ENCODE measurements at places on chromosomes 1 and 21. TPM values are rescaled to one million over a fixed set of nuclear protein-coding genes. Genes with fewer than 3 reads are reported as not detected.

CALML6 gene
- not detected for total RNA-seq

CRYAA gene
- not detected for total RNA-seq

C1orf185 gene
- total RNA-seq: not detected

ARHGAP29 gene
- total RNA-seq: 35.1 TPM

TFF2 gene
- total RNA-seq: not detected

- H3K27me3 ChIP-seq: no peaks in the 10 kb centered on the region
- H3K4me1 ChIP-seq: no peaks in the 10 kb centered on the region
- H3K4me3 ChIP-seq: no peak overlapping the region
- H3K36me3 ChIP-seq: no peaks in the 10 kb centered on the region
- no peak overlapping the region for H3K27ac ChIP-seq
Measured at GRCh38 chr1:66012106-66012784, 219.6 kb downstream of the PDE4B start.

GRCh38 chr1:158813164-158813563, 18.0 kb upstream of the MNDA start:
- H3K4me3 ChIP-seq: no peak overlapping the region
- no peak overlapping the region for H3K27ac ChIP-seq
- H3K36me3 ChIP-seq: no peaks in the 10 kb centered on the region
- H3K4me1 ChIP-seq: no peaks in the 10 kb centered on the region
- no peak for DNase-seq

DNA sequence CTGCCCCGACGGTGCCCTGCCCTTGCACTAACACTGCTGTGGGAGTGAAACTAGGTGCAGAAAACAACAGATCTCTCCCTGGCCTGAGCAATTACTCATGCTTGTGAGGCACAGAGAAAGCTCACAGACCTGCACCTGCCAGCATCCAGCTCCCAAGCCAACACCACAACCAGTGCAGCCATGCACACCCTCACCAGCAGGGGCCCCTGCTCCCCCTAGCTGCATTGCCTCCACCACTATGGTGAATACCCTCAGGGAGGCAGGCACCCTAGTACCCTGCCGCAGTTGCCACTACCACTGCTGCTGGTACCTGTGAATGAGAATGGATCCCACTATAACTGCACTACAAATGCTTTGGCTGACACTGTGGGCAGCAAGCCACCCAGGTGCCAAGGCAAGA, 7.1 kb upstream of the DIRAS3 start:
- H3K27ac ChIP-seq: no peak overlapping the region
- no peak for DNase-seq
- no peaks in the 10 kb centered on the region for H3K36me3 ChIP-seq

- H3K36me3 ChIP-seq: no peaks in the 10 kb centered on the region
- no peak overlapping the region for H3K4me3 ChIP-seq
- no peak for DNase-seq
- H3K27ac ChIP-seq: no peak overlapping the region
- H3K27me3 ChIP-seq: no peaks in the 10 kb centered on the region
Measured at GRCh38 chr1:230498704-230499103, 72.6 kb upstream of the PGBD5 start.

DNA sequence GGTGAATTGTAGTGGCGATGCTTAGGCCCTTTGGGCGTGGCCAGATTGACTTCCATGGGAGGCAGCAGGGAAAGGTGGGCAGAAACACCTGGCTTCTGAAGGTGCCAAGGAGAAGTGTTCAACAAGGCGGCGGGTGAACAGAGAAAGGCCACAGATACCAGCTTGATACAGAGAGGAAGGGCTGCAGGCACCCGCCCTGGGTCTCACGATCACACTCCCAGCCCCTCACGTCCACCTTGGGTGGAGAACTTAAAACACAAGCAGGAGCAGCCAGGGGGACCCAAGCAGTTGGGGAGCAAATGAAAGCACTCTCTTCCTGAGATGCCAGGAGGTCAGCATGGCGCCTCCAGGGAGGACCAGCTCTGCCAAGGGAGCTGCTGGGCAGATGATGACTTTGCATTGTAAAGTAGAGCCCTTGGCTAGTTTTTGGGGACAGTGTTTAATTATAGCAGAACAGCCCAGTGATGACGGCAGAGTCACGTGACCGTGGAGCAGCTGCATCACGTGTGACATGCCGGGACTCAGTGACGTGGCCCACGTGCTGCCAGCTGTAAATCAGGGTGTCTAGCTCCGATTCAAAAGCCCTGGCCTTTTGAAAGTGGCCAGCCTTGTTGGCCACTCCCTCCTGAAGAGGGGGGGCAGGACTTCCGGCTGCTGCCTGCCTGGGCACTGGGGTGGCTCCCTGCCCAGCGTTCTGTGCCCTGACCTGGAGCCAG, 19.0 kb downstream of the SLC37A1 start:
- peaks cover 11% of the 10 kb centered on the region for H3K36me3 ChIP-seq
- no peaks in the 10 kb centered on the region for H3K27me3 ChIP-seq
- DNase-seq: peak; percentile 84
- H3K4me1 ChIP-seq: no peaks in the 10 kb centered on the region
- H3K4me3 ChIP-seq: no peak overlapping the region
- no peak overlapping the region for H3K27ac ChIP-seq

DNA sequence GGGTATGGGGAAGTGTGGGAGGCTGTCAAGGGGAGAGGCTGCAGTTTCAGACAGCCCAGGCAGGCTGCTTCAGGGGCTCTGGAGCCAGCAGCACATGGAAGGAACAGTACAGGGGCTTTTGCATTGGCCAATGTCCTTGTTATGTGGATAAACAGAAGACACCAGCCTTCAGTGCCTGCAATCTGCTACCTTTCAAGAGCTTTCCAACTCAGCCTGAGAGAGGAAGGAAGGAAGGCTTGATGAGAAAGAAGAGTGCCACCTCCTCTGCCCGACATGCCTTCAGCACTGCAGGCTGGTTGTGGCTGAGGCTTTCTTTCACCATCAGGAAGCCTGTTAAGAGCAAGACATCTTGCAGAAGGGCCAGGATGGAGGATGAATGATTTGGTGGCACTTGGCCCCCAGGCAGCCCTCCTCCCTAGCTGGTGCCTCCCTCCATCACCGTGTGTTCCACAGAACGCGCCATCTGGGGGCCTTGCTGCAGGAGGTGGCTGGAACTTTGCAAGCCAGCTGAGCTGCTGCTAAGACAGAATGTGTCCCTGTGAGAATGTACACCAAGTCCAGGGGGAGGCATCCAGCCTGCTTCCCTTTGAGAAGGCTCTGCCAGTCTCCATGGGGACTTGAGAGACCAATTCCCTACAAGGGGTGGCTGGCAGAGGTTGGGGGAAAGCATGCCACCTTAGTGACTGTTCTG, 372.4 kb upstream of the PROX1 start:
- H3K4me1 ChIP-seq: no peaks in the 10 kb centered on the region
- no peak for DNase-seq

DNA sequence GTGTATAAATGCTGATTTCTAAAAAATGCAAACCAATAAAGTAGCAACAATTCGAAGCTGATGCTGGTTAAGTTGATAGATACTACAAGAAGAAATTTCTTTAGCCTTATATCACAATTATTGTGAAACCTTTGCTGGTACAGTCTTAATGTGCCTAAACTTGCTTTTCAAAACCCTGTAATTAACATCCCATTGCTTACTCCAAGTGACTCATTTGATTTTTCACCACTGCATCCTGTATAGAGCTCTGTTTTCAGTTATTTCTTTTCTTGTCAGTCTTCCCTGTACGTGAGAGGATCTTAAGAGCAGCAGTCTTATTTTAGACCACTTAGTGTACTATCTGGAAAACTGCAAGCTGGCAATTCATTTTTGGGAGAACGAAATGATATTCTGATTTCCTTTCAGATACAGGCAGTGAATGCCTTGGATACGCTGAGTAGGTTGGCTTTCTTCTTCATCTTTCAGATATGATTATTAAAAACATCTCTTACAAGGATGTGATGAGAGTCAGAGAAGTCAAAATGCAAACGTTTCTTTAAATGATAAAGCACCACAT, 210.3 kb downstream of the KCTD3 start:
- no peak overlapping the region for H3K4me3 ChIP-seq
- no peak overlapping the region for H3K27ac ChIP-seq
- DNase-seq: no peak
- no peaks in the 10 kb centered on the region for H3K36me3 ChIP-seq

GRCh38 chr1:58739856-58740466, 40.1 kb upstream of the MYSM1 start:
- H3K4me1 ChIP-seq: no peaks in the 10 kb centered on the region
- H3K36me3 ChIP-seq: no peaks in the 10 kb centered on the region
- no peak overlapping the region for H3K4me3 ChIP-seq
- no peak overlapping the region for H3K27ac ChIP-seq
- no peaks in the 10 kb centered on the region for H3K27me3 ChIP-seq

GRCh38 chr1:24190983-24191461, 3.9 kb upstream of the IFNLR1 start:
- H3K36me3 ChIP-seq: no peaks in the 10 kb centered on the region
- DNase-seq: no peak
- no peaks in the 10 kb centered on the region for H3K27me3 ChIP-seq
- H3K4me1 ChIP-seq: peaks cover 6% of the 10 kb centered on the region
- no peak overlapping the region for H3K27ac ChIP-seq
- no peak overlapping the region for H3K4me3 ChIP-seq

GRCh38 chr1:194846488-194846887, 1660.1 kb upstream of the B3GALT2 start:
- no peak overlapping the region for H3K4me3 ChIP-seq
- DNase-seq: no peak
- no peaks in the 10 kb centered on the region for H3K27me3 ChIP-seq
- H3K4me1 ChIP-seq: no peaks in the 10 kb centered on the region
- H3K27ac ChIP-seq: no peak overlapping the region

DNA sequence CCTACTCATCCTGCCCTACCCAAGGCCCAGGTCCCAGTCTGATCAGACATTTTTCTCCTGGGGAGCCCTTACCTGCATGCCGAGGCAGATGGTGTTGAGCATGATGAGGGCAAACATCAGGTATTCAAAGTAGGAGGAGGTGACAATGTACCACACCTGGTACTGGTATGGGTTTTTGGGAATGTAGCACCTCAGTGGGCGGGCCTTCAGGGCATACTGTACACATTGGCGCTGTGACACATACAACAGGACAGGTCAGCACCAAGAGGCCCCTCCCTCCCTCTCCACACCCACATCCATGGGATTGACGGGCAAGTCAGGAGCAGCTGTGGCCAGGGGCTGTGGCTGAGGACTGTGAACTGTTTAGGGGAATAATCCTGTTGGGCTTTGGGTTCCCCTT, 37.1 kb upstream of the KIF21B start:
- H3K36me3 ChIP-seq: no peaks in the 10 kb centered on the region
- H3K27me3 ChIP-seq: no peaks in the 10 kb centered on the region
- H3K4me1 ChIP-seq: peaks cover 11% of the 10 kb centered on the region
- DNase-seq: no peak
- no peak overlapping the region for H3K27ac ChIP-seq

GRCh38 chr21:45406801-45407628, 2.0 kb downstream of the COL18A1 start:
- DNase-seq: no peak
- H3K4me1 ChIP-seq: peaks cover 41% of the 10 kb centered on the region
- peak overlapping the region; percentile 92 for H3K27ac ChIP-seq
- no peaks in the 10 kb centered on the region for H3K27me3 ChIP-seq

- no peak for DNase-seq
- H3K4me3 ChIP-seq: no peak overlapping the region
- H3K4me1 ChIP-seq: no peaks in the 10 kb centered on the region
Measured at GRCh38 chr1:89959719-89960118, 35.2 kb upstream of the ZNF326 start.

GRCh38 chr1:29746076-29746665, 509.8 kb downstream of the PTPRU start:
- H3K27ac ChIP-seq: no peak overlapping the region
- DNase-seq: peak; percentile 39
- H3K27me3 ChIP-seq: no peaks in the 10 kb centered on the region
- no peak overlapping the region for H3K4me3 ChIP-seq
- H3K4me1 ChIP-seq: no peaks in the 10 kb centered on the region

DNA sequence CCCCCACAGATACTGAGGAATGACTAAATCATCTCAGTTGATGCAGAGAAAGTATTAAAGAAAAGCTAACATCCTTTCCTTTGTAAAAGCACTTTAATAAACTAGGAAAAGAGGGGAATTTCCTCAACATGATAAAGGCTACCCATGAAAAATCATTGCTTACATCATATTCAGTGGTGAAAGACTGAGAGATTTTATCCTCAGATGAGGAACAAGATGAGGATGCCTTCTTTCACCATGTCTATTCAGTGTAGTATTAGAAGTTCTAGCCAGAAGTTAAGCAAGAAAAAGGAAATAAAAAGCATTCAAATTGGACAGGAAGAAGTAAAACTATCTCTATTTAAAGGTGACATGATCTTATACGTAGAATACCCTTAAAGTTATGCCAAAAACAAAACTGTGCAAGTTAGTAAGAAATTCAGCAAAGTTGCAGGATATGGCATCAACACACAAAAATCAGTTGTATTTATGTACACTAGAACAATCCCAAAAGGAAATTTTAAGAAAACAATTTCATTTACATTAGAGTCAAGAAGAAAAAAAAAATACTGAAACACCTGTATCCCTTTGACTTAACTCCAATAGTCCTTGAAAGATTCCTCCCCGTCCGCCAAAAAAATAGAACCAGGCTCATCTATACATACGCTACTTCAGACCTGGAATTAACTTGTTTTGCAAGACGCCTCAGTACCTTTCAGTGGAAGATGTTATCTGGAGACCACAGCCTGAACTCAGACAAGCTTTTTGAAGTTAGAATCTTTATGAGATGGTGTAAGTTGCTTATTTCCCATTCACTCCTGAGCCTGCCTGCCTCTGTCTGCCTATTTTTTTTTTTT, 17.5 kb downstream of the ZMYM4 start:
- H3K27me3 ChIP-seq: no peaks in the 10 kb centered on the region
- peaks cover 3% of the 10 kb centered on the region for H3K36me3 ChIP-seq
- no peaks in the 10 kb centered on the region for H3K4me1 ChIP-seq
- H3K27ac ChIP-seq: no peak overlapping the region

GRCh38 chr21:36603221-36603620, 95.7 kb upstream of the SIM2 start:
- H3K36me3 ChIP-seq: no peaks in the 10 kb centered on the region
- DNase-seq: no peak
- no peaks in the 10 kb centered on the region for H3K4me1 ChIP-seq
- H3K4me3 ChIP-seq: no peak overlapping the region
- no peak overlapping the region for H3K27ac ChIP-seq

GRCh38 chr21:36491209-36491910, 11.4 kb upstream of the CLDN14 start:
- no peaks in the 10 kb centered on the region for H3K36me3 ChIP-seq
- no peak overlapping the region for H3K27ac ChIP-seq
- no peak for DNase-seq
- H3K27me3 ChIP-seq: no peaks in the 10 kb centered on the region
- no peaks in the 10 kb centered on the region for H3K4me1 ChIP-seq
- no peak overlapping the region for H3K4me3 ChIP-seq

All from ascending aorta (tissue), 2 donors.